Activated T-cell treated with anti-CD3 and anti-CD28 coated beads, Interleukin-2, amount 50 U/mL, for 72 hours (primary cell): ENCODE measurements at places on chromosomes 7 and 10. TPM values are rescaled to one million over a fixed set of nuclear protein-coding genes. Genes with fewer than 3 reads are reported as not detected.

PRXL2A gene
- total RNA-seq, result 11.0 TPM

NPSR1 gene
- total RNA-seq, result not detected

OR9A2 gene
- not detected for total RNA-seq

ADRB1 gene
- not detected for total RNA-seq

CYP2W1 gene
- not detected for total RNA-seq

C7orf57 gene
- 0.56 TPM for total RNA-seq

CNNM1 gene
- total RNA-seq, result 0.31 TPM

SEC31B gene
- total RNA-seq, result 106 TPM

NEUROD6 gene
- total RNA-seq, result not detected

TMEM72 gene
- total RNA-seq, result not detected

CPVL gene
- not detected for total RNA-seq

PNLIPRP3 gene
- total RNA-seq, result not detected

AKR1C3 gene
- total RNA-seq, result 0.44 TPM

GNGT1 gene
- total RNA-seq, result not detected

SLC39A12 gene
- total RNA-seq, result not detected

ASAH2 gene
- 0.60 TPM for total RNA-seq

KIAA1217 gene
- total RNA-seq, result 0.60 TPM

AKR1D1 gene
- total RNA-seq, result not detected

CADPS2 gene
- not detected for total RNA-seq

PCDH15 gene
- total RNA-seq, result not detected
